ENCODE measurements at places on chromosomes 2 and 18.

DNA sequence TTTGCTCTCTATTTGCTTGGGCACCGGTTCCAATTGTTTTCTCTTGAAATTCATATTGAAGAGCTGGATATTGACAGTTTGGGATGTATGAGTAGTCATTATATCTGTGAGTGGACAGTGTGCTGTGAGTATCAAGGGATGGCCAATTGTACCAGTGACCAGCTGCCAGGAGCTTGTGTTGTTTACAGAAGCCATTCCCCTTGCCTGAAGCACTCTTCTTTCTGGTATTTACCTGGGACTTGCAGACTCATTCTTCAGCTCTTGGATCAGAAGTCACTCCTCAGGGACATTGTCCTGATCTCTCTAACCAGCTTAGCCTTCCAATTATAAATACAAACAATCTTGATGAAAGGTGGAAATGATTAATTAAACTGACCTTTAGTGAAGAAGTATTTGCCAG, 438.3 kb upstream of the LRATD1 start:
- DNase-seq: no peak

- DNase-seq: no peak
These were observed 6.5 kb downstream of the BIN1 start for GRCh38 chr2:127100251-127101047.

DNA sequence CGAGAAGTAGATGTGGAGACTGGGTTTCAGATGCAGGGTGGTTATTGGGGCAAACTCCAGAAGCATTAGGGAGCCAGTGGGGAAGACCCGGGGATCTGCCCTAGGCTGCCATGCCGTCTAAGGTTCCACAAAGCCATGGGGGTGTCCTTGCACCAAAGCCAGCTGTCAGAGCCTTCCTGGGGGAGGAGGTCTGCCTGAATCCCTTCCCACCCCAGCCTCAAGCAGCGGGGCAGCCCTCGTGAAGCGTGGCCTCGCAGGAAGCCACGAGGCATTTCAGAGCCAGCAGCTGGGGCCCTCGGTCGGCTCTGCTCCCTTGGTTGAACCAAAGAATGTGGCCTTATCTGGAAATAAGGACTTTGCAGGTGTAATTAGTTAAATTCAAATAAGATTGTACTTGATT, 51.2 kb upstream of the UBE2F start:
- no peak for DNase-seq

DNA sequence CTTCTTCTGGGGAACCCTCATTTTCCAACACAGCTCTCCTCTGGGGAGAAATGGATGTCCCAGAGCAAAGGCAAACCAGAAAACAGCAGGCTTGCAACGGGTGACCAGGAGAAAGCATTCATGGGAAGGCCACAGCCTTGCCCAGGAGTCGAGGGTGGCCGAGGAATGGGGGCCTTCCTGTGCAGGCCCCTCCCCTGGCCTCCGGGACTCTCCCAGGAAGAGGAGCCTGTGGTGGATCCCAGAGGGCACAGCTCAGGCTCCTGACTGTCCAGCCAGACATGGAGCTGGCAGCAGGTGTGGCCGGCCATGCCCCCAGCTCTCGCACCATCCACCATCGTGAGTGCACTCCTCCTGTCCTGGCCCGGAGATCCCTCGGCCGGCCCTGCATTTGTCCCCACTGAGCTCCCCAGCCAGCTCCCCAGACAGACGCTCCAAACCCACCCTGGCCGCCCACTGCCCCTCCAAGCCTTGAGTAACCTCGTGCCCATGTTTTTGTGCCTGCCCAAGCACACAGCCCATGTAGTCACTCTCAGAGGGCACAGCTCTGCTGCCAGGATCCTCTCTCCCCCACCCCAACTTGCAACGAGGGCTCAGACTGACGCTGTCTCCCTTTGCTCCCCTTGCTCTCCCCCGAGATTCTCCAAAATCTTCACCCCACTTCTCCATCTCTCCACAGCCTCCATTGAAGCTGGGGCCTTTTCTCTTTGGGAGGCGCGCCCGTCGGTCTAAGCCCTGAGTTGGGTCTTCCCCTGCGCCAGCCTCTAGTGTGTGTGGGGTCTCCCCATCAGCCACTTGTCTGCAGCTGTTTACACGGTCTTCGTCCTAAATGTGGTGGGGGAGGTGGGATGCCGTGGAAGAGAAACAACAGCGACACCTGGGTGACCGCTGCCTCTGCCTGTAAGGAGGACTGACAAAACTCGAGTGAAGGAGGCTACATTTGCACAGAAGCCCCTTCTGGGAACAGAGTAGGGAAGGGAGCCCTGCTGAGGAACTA, 9.8 kb downstream of the PRLH start:
- DNase-seq: no peak

DNA sequence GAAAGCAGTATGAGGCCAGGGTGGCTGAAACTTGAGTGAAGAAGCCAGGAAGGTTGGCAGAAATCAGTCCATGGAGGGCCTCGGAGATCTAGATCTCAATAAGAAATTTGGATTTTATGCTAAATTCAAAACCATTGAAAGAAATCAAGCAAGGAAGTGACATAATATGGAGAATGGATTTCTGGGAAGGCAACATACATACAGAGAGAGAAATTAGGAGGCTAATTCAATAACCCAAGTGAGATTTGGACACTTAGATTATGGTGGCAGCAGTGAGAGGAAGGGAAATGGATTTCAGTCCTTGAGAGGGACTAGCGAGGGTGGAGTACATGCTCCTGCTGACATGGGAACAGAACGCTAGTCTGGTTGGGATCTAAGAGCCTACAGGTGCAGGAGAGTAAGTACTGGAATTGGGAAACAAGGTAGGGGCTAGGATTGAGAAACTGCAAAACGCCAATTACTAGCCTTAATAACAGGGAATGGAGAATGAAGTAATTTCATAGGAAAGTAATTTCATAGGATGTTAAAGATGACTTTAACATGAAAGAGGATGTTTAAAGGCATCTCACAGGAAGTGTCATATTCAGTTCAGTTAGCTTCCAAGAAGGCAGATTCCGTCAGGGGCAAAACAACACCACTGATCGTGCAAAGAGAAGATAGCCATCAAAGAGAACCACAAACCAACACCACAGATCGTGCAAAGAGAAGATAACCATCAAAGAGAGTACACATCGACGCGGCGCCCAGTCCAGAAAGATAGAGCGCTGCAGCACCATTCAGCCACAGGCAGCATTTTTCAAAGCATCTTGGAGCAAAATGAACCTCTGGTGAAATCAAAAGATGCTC, 27.2 kb downstream of the CDKL4 start:
- DNase-seq: peak; percentile 76

DNA sequence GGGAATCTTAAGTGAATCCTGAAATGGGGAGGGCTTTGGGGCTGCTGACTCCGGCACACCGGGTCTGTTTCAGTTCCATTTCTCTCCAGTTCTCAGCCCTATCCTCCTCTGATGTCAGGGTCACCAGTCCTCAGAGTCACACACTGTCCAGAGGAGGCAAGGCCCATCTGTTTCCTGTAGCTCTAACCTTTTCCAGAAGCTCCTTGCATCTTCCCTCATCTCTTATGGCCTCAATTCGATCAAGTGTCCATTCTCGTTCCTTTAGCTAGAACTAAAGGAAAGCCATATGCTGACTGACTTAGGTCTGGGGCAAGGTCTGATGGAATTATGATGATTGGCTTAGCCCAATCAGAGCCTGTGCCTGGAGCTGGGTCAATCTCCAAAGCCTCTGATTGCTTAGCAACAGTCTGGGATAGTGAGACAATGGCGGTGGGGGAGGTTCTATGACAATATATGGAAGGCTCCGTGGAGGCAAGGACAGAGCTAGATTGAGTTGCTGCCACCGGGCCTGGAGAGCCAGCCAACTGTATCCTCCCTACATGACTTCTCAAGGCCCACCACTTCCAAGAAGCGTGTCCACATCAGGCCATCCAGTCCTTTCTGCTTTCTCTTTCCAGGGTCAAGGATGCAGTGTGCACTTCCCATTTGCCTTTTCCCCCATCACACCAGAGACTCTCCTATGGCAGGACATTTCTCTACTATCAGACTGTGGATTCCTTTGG, 5.2 kb downstream of the ANKRD53 start:
- DNase-seq: no peak

All from activated T-cell treated with anti-CD3 and anti-CD28 coated beads, Interleukin-2, amount 50 U/mL, for 48 hours (primary cell).